ENCODE measurements at places on chromosomes 5 and 9.

GRCh38 chr5:76863001-76863400 is 13.2 kb downstream of the S100Z start:
- DNase-seq: no peak

DNA sequence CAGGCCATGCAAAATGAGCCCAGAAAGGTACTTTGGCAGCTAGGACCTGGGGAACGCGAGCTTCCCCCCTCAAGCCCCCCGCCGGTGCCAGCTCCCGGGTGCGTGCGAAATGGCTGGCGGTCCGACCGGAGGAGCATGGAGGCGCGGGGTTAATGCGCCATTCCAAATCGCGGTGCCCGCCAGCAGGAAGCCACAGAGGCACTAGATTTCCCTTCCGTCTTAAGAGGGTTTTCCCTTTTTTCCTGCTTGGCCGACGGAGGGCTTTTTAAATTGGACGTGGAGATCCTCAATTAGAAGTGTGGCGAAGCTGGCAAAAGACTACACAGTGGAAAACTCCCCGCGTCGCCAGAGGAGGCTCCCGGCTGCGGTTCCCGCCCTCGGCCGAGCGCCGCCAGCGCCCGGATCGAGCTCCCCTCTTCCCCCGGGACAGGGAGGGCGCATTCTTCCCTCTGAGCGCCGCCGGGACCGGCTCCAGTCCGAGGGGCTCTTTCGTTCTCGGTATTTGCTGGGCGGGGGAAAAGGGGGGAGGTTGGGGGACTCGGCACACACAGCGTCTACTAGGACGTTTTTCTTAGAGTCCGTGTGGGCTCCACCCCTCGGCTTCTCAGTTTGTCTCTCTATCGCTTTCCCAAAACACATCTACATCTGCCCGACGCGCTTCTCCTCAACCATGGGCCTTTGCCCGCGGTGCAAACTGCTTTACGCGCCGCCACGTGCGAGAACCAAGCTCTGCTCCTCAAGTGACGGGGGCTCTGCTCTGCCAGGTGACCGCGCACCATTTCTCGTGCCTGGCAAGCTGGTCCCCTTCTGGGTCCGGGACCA is 3.0 kb downstream of the GDNF start:
- DNase-seq: no peak

DNA sequence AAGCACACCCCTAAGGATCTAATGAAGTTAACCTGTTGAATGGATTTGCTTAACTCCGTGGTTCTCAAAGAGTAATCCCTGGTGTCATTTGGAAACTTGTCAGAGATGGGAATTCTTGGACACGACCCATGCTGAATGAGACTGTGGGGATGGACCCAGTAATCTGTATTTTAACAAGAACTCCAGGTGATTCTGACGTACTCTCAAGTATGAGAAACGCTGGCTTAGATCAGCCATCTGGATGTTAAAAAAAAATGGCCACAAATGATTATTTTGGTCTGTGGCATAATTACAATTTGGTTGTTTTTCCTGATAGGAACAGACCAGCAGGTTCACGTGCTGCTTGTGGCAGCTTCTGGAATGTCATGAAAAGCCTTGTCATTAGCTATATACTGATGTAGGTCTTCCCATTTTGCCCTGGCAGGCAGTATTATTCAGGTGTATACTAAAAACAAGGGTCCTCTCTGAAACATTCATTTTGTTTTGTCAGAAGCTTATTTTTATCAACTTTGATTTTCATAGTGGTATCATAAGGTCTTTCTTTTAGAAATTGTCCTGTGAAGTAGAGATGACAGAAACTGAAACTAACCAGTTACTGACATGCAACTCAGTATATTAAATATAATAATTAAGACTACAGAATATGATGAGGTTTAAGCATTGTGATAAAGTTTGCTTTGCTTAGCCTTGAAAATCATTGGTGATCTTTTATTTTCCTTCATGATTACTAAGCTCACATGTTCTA is 15.4 kb downstream of the CPEB4 start:
- DNase-seq: no peak

DNA sequence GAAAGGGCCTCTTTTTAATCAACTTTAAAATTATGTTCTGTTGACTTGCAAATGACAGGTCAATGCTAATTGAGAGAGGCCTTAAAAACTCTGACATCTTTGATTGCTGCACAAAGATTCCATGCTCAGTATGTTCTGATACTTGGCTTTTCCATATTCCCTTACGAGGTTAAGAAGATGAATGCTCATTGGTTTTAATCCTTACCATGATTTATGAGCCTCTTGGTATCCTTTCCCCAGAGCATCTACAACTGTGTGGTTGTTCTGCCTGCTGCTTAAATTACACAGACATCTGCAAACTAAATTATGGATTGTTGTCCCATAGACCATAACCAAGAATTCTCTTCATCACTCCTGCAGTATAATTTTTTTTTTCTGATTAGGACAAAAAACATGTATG is 352.6 kb downstream of the CDH12 start:
- DNase-seq: no peak

DNA sequence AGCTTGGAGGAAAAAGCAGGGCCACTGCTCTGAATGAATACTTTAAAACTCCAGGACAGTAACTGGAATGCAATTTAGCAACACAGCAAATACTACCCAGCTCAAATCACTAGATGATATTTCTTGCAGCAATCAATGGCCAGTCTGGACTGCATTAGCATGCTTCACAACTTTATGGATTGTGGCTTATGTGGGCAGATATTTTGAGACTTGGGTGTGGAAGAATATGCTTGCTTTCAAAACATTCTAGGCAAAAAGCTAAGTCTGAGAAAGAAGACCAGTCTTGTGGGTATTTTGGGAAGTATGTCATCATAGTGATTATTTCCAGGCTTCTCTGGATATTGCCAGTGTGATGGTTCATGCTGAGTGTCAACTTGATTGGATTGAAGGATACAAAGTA is 3.1 kb downstream of the RANBP3L start:
- DNase-seq: no peak

DNA sequence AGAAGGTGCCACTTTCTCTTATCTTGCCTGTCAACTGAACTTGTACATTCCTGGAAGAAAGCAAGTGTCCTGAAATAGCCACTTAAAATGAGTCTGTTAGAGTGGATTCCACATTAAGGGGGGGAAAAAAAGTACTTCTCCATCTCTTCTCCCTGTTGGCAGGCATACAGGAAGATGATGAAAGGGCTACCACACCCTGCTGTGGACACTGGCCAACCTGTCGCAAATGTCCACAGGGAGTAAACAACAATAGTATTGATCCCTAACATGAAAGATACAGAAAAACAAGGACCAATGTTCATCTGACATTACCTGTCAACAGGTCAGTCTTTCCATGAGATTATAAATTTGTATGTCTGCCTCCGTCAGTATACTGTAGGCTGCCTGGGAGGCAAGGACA is 265.1 kb upstream of the MAP3K1 start:
- DNase-seq: no peak

- DNase-seq: no peak
Measured at GRCh38 chr9:33225319-33226147, 14.4 kb upstream of the SPINK4 start.

- DNase-seq: no peak
Measured at GRCh38 chr5:17769277-17769676, 135.0 kb downstream of the TAF11L14 start.

DNA sequence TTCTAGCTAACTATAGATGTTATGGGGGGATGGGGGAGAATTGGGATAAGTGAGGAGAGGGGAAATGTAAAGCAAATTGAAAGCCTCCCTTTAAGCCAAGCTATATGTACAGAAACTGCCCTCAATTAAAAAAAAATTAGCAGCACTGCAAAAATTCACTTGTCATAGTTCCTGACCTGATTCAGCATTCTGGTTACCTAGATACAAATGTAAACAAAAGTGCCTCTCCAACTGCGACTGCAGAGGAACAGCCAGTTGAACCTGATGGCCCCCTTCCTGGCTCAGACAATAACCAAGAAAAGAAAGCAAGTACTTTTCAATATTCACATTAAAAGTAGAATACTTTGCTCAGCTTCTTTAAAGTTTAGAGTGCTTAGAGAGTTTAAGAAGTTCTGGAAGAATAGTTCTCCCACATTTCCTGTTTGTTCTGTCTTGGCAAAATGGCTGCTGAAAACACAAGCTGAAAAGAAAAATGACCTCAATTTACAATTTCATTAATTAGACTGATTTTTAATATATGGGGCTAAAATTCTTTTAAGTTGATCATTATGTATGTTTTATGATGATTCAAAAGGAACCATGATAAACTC is 1.5 kb downstream of the FAM81B start:
- DNase-seq: no peak

GRCh38 chr9:129813661-129814060 is 10.3 kb downstream of the TOR1A start:
- no peak for DNase-seq

- DNase-seq: no peak
Measured at GRCh38 chr5:132313366-132313765, 19.2 kb downstream of the SLC22A4 start.

DNA sequence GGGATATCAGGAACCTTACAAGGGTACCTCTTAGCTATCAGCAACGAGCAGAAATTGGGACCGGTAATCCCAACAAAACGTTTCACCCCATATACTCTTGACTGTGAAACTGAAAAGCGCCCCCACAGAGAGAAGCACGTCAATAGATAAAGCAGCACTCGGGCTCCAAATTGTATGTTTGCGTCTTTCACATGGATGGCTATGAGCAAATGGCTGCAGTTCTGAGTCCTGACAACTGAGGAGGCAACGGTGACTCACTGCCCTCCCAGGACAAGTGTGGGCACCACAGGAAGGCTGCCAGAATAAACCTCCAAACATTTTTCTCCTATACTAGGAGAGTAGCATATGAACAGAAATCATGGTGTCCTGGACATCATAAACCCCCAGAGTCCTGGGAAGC is 36.6 kb downstream of the SEMA4D start:
- no peak for DNase-seq

DNA sequence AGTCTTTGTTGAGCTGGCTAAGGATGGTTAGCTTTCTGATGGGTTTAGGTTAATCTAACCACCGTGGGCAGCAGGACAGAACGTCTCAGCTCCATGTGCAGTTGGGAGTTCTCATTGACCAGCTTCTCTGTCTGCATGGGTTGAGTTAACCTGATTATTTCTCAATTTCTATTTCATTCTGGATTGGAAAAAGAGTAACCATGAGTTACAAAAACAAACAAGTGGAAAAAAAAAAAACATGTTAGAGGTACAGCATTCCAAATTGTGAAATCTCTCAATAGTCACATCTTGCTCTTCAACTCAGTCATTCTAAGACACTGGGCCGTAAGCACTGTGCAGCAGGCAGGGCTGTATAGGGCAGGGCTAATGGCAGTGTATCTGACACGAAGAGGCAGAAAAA is 343.7 kb upstream of the KLF4 start:
- DNase-seq: no peak

DNA sequence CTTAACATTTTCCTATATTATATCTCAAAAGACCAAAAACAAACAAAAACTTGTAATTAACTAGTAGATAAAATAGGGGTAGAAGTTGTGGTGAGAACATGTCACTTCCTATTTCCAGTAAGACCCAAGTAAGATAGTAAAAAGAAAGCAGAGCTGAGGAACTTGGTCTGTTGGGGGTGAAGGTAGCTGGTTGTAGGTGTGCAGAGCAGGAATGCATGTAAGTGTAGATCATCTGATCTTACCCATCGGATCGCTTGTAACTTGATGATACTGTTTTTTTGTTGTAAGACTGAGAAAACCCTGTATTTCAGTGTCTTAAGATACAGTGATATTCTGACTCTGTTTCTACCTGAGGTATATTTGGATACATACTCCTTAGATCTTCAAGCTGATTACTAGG is 5.7 kb downstream of the SRP19 start:
- DNase-seq: no peak

DNA sequence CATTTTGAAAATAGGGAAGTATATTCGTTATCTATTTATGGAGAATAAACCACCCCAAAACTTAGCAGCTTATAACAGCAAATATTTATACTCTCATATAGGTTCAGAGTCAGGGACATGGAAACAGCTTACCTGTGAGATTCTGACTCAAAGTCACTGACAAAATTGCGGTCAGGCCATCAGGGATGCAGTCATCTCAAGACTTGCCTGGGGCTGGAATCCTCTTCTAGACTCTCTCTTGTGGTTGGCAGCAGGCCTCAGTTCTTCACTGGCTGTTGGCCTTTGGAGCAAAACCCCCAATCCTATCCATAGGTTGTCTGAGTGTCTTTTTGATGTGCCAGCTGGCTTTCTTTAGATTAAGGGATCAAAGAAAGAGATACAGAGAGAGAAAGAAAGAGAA is 275.6 kb downstream of the SEC61B start:
- no peak for DNase-seq

GRCh38 chr9:112086627-112087026 is 88.5 kb downstream of the SUSD1 start:
- DNase-seq: no peak

- DNase-seq: no peak
Measured at GRCh38 chr9:6907772-6908381, 150.1 kb downstream of the KDM4C start.

DNA sequence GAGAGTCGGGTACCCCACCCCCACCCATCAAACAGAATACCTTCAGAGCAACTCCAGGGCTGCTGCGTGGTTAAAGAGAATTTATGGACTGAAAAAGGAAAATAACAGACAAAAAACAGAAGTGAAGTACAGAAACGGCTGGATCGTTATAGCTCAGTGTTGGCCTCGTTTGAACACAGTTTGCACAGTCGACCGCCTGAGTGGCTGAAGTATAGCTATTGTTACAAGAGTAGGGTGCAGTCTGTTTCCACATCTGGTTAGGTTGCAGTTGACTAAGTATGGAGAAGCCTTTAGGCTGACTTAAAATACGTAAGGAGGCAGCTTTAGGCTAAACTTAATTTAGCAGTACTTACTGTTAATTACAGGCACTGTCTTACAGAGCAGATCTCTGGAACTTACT is 121.2 kb downstream of the GCNT1 start:
- no peak for DNase-seq

GRCh38 chr5:150999704-151000442 is 20.5 kb upstream of the GPX3 start:
- DNase-seq: peak; percentile 32

- DNase-seq: no peak
Measured at GRCh38 chr5:103602438-103602837, 39.8 kb upstream of the NUDT12 start.

DNA sequence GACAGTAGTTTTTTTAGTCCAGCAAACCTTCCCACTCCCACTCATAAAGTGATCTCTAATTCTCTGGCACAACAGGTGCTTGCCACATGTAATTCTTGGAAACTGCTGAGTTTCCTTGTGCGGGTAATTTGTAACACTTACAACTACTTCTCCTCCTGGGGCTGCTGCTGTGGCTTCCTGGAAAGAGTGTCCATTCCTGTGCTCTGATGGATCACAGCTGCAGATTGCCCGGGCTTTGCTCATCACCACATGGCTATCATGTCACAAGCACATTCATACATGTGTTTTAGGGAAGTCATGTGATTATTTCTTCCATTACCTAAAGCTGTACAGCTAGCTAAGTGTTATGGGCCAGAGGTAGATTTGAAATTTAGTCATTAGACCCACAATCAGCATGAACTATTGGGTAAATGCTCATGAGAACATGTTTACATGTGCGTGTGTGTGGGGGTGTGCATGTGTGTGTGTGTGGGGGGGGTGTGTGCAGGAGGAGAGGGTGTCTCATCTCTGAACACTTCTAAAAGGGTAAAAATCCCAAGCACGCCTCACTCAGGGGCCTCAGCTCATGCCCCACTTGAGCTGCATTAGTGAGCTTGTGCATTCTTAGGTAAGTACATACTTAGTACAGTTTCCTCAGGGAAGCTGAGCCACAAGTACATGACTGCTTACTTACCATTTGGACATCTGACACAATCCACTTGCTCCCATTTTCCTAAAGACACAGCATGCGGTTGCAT is 118.1 kb upstream of the CCDC112 start:
- DNase-seq: no peak

Data from anterior cingulate cortex (tissue), 58 donors.